Progenitor cell of endocrine pancreas (in vitro differentiated cells): ENCODE measurements at places on chromosomes 13 and 19. TPM values are rescaled to one million over a fixed set of nuclear protein-coding genes. Genes with fewer than 3 reads are reported as not detected.

- H3K27me3 ChIP-seq, result no peaks in the 10 kb centered on the region
- no peak overlapping the region for H3K4me3 ChIP-seq
- peaks cover 10% of the 10 kb centered on the region for H3K4me1 ChIP-seq
- no peak overlapping the region for H3K27ac ChIP-seq
Observed at GRCh38 chr13:95703576-95703975, 26.6 kb downstream of the DNAJC3 start.

DNA sequence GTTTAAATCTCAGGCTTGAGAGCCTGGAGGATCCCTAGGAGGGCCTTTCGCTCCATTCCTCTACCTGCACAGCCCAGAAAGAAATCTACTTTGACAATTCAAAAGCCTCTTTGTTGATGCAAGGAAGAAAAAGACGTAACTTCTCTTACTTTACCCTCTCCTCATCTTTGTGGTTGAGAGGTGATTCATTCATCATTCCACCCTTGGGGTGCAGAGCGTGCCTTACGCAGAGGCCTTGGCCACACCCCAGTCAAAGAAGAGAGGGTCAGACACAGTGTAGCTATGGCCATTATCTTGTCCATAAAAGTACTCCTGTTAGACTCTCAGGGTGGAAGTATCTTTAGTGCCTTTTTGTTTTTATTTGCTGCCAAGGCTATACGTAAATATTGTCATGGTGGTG lies 184.0 kb downstream of the IRS2 start:
- no peaks in the 10 kb centered on the region for H3K27me3 ChIP-seq
- no peak for DNase-seq
- no peak overlapping the region for H3K27ac ChIP-seq
- H3K4me1 ChIP-seq, result no peaks in the 10 kb centered on the region
- no peak overlapping the region for H3K4me3 ChIP-seq

DNA sequence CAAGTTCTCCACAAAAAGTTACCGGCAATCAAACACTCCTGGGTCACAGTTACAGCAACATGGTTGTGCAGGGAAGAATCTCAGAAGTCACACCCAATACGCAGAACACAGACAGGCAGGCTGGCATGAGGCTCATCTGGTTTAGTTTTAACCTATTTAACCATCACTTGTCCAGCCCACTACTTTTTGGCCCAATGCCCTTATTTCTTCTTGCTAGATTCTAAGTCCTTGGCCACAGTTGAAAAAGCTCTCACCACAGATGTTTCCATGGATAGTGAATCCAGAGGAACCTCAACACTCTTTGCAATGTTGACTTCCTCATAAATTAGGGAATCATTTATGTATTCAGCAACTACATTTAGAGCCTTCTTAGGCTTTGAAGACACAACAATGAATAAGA lies 50.7 kb upstream of the FNDC3A start:
- no peak overlapping the region for H3K27ac ChIP-seq
- no peak overlapping the region for H3K4me3 ChIP-seq
- DNase-seq, result no peak
- H3K4me1 ChIP-seq, result peaks cover 4% of the 10 kb centered on the region

Gene CEACAM21
- not detected in 2 replicates for total RNA-seq

Gene TNNT1
- total RNA-seq, result 4.6 and 5.5 TPM in 2 replicates

Gene KCNN4
- total RNA-seq, result 0.31 and 0.34 TPM in 2 replicates

DNA sequence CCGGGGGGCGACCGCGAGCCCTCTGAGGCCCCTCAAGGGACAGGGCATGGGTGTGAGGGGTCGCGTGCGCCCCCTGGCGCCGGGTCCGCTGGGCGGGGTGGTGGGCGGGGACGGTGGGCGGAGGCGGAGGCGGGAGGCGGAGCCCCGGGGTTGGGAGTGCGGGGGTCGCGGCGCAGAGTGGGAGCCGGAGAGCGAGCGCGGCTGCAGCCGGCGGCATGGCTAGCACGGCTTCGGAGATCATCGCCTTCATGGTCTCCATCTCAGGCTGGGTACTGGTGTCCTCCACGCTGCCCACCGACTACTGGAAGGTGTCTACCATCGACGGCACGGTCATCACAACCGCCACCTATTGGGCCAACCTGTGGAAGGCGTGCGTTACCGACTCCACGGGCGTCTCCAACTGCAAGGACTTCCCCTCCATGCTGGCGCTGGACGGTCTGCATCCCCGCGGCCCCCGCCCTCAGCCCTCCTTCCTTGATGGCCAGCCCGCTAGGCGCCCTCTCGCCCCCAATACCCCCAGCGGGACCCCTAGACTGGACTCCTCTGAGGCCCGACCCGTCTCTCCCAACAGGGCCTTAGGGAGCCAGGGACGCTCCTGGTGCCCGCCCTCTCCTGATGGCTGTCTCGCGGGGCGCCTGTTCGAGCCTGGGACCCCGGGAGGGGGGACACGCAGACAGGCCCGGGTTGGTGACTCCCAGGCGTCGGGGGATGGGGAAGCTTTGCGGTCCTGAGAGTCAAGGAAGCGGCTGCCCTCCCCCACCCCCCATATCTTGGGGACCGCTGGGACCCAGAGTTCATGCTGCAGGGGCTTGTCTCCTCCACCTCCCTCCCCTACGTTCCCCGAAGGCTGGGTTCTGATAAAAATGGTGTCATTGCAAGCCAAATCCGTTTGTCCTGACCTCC lies at the start of gene CLDN10:
Gene CLDN10 (plus strand): TSS at position 182 of the 903 bp plus-strand sequence. CDS start 34 bp downstream, at position 216.
- no peak within 1 kb of the TSS for H3K27ac ChIP-seq
- peaks cover 14% of the 10 kb centered on the region for H3K4me1 ChIP-seq
- DNase-seq, result peak; percentile 60
- peaks cover 57% of the 10 kb centered on the region for H3K27me3 ChIP-seq
- no peaks in the 10 kb centered on the region for H3K36me3 ChIP-seq
- H3K4me3 ChIP-seq, result peak within 1 kb of the TSS; percentile 70

GRCh38 chr19:4691373-4691772 lies 21.2 kb upstream of the MYDGF start:
- H3K27ac ChIP-seq, result no peak overlapping the region
- H3K27me3 ChIP-seq, result no peaks in the 10 kb centered on the region
- H3K36me3 ChIP-seq, result peaks cover 21% of the 10 kb centered on the region
- no peak for DNase-seq
- H3K4me1 ChIP-seq, result no peaks in the 10 kb centered on the region
- no peak overlapping the region for H3K4me3 ChIP-seq

Gene CEACAM19
- 25.8 and 29.8 TPM in 2 replicates for total RNA-seq
